ENCODE measurements at places on chromosomes 1 and 21.

DNA sequence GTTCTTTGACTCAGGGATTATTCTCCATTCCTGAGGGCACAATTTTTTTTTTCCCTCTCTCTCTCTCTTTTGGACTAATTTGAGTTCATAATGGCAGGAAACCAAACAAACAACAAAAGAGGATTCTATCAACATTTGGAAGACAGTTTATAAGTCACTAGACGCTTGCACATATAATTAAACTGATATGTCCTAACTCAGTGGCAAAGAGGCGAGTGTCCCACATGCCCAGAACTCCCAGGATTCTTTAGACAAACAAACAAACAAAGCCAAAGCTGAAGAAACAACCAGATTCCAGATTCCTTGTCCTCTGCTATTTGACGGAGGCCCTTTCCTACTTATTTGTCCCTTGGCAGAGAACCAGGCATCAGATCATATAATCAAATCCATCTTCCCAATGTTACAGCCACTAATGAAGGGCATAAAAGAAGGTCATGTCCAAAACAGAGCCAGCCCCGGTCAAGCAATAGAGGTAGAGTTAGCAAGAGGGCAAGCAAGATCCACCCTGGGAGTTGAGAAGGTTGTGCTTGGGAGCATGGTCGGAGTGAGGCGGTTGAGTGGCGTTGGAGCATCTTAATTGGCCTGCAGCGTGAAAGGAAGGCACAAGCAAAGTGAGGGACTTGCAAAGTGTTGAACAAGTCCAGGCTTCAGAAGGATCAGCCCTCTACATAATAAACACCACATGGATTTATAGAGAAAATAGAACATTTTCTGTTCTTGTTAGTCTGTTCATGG is 30.3 kb downstream of the ZNF362 start:
- no peak for DNase-seq

- no peak for DNase-seq
Measured at GRCh38 chr1:238913210-238913609, 473.2 kb upstream of the CHRM3 start.

- DNase-seq: no peak
Measured at GRCh38 chr1:234975122-234975940, 153.3 kb downstream of the TOMM20 start.

DNA sequence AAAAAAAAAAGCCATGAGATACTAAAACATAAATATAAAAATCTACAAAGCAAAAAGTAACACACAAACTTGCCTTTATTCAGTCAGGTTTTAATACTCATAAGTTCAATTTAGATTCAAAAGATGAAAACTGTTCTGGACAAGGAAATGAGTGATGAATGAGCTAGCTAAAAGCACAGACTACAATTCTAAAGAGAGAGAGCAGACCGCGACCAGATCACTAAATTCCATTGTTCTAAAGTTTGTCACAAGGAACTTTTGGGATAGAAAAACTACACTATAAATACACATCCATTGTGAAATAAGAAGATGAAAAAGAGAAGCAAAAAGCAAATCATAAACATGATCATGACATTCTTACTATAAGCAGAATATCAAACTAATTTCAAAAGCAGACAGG is 1.7 kb downstream of the ODF2L start:
- DNase-seq: no peak

DNA sequence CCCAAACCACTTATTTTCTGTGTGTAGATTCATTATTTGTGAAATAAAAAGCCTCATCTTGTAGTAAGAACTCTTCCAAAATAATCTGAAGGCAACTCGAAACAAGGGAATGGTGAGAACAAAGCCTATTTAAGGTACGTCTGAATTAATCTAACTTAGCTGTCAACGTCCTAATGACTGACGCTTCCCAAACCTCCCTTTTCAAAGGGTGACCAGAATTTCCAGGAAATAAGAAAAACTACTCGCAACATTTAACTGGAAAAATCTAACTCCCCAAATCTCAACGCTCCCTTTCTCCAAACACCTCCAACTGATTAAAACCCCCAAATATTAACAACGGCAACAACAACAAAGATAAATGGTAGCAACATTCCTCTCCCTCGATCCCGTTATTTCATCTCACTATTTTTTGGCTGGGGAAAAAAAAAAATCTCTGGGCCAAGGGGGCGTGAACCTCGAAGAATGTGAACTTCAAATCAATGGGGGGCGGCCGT is 693 bp downstream of the SRSF10 start:
- DNase-seq: no peak

GRCh38 chr1:246602194-246602593 is 35.9 kb downstream of the CNST start:
- DNase-seq: no peak

DNA sequence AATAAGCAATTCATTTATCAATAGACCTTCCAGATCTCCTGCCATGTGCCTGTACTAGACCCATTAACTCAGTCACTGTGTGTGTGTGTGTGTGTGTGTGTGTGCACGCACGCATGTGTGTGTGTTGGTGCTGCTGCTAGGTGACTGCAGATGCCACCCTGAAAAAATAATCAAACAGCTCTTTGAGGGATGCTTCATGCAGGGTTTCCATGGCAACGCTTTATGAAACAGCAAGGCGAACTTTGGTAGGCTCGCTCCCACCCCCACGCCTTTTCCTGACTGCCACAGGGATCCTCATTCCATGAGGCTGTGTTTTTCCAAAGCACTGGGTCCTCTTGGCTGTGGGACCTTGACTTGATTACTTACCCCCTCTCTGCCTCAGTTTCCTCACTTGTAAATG is 94.0 kb downstream of the HMGB4 start:
- no peak for DNase-seq

- no peak for DNase-seq
Measured at GRCh38 chr1:72485801-72486200, 203.5 kb upstream of the NEGR1 start.

GRCh38 chr1:181998858-181999257 is 62.7 kb downstream of the ZNF648 start:
- no peak for DNase-seq

DNA sequence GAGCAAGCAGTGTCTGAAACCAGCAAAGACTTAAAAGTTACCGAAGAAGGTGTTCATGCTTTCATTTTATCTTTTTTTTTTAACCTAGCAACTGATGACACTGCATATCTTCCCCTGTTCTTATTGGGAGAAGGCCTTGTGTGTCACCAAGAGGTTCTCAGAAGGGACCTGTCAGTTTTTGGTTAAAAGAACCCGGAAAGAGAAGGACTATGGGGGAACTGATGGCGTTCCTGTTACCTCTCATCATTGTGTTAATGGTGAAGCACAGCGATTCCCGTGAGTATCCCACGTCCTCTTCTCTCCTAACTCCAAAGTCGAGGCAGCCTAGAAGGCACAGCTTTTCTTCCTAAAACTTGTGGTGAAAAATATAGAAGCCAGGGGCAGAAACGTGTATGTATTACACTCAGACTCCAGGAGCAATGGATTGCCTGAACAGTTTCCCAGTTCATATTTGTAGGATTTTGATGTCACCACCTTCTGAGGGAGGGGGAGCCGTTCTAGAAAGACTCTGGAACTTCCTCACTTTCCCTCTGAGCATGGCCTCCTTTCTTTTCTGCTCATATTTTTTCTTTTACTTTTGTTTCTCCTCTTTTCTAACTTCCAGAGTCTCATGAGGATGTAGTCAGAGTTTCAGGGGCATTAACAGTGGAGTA is at the start of gene MR1:
Gene MR1, plus strand, starts transcription at position 185 of the 653 bp plus-strand sequence. Its CDS starts 25 bp downstream, at position 210.
- DNase-seq: peak; percentile 38
